ENCODE measurements at places on chromosomes 5 and 9. TPM values are rescaled to one million over a fixed set of nuclear protein-coding genes. Genes with fewer than 3 reads are reported as not detected.

- H3K4me3 ChIP-seq = no peak overlapping the region
- H3K27ac ChIP-seq = no peak overlapping the region
- peaks cover 3% of the 10 kb centered on the region for H3K4me1 ChIP-seq
- no peaks in the 10 kb centered on the region for H3K27me3 ChIP-seq
- no peaks in the 10 kb centered on the region for H3K36me3 ChIP-seq
- no peak for DNase-seq
Measured at GRCh38 chr5:54159893-54160195, 150.5 kb downstream of the ARL15 start.

GRCh38 chr5:90590-91547 is 1.1 kb upstream of the PLEKHG4B start:
- no peak overlapping the region for H3K4me3 ChIP-seq
- no peaks in the 10 kb centered on the region for H3K4me1 ChIP-seq
- H3K27ac ChIP-seq = no peak overlapping the region
- DNase-seq = peak; percentile 90
- H3K36me3 ChIP-seq = no peaks in the 10 kb centered on the region

- no peak for DNase-seq
- no peak overlapping the region for H3K27ac ChIP-seq
- H3K4me1 ChIP-seq = no peaks in the 10 kb centered on the region
- peaks cover 8% of the 10 kb centered on the region for H3K36me3 ChIP-seq
- H3K27me3 ChIP-seq = no peaks in the 10 kb centered on the region
Measured at GRCh38 chr9:137748741-137749140, 128.8 kb upstream of the CACNA1B start.

- H3K27ac ChIP-seq = no peak overlapping the region
- no peaks in the 10 kb centered on the region for H3K36me3 ChIP-seq
- H3K4me3 ChIP-seq = no peak overlapping the region
- H3K27me3 ChIP-seq = no peaks in the 10 kb centered on the region
- DNase-seq = no peak
- H3K4me1 ChIP-seq = peaks cover 19% of the 10 kb centered on the region
Measured at GRCh38 chr5:154267516-154267915, 77.0 kb downstream of the GALNT10 start.

- H3K27me3 ChIP-seq = no peaks in the 10 kb centered on the region
- H3K36me3 ChIP-seq = no peaks in the 10 kb centered on the region
- no peaks in the 10 kb centered on the region for H3K4me1 ChIP-seq
Measured at GRCh38 chr5:131593921-131594320, 41.1 kb downstream of the RAPGEF6 start.

GRCh38 chr5:61182449-61182848 is 20.2 kb upstream of the SMIM15 start:
- no peaks in the 10 kb centered on the region for H3K4me1 ChIP-seq
- H3K4me3 ChIP-seq = no peak overlapping the region
- DNase-seq = no peak
- H3K27ac ChIP-seq = no peak overlapping the region

DNA sequence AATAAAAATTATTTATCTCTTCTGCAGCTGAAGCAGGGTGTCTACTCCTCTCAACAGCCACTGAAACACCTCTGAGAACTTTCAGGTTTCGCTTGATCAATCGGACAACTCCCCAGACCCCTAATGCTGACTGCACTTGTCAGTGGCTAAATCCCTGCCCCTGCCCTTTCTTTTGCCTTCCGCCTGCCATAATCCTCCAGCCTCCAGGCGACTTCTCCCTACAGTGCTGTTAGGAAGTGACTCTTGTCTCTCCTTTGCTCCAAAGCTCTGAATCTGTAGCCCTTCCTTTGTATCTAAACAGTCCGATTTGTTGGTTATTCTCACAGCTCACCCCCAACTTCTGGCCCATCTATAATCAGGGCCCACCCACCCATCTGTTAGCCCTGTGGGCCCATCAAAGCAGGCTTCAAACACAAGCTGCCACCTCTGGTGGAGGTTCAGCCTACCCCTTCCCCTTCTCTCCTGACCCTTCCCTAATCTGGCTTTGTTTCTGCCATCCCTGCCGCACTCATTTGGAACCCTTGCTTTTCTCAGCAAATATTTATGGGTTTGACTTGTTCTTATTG is 53.7 kb upstream of the IFNK start:
- H3K4me1 ChIP-seq = no peaks in the 10 kb centered on the region
- H3K27ac ChIP-seq = no peak overlapping the region
- no peaks in the 10 kb centered on the region for H3K36me3 ChIP-seq
- no peak for DNase-seq
- H3K4me3 ChIP-seq = no peak overlapping the region

DNA sequence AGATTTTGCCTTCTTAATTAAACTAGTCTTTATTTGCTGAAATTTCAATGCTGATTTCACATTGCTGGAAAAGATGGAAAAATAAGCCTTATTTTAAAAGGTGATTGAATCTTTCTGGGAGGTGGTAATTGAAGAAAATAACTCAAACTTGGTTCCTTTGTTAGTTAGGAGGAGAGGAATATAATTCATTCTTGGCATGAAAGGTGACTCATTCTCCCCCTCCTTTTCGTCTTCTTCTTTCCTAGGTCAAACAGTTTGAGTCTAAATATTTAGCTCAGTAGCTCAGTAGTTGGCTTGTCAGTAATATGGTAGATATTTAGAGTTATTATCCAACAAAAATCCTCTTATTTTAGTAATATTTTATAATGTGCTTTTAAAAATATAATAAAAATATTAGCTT is 353.9 kb upstream of the MEF2C start:
- H3K27me3 ChIP-seq = no peaks in the 10 kb centered on the region
- H3K27ac ChIP-seq = no peak overlapping the region
- DNase-seq = no peak
- no peak overlapping the region for H3K4me3 ChIP-seq
- H3K4me1 ChIP-seq = peaks cover 4% of the 10 kb centered on the region
- H3K36me3 ChIP-seq = no peaks in the 10 kb centered on the region

DNA sequence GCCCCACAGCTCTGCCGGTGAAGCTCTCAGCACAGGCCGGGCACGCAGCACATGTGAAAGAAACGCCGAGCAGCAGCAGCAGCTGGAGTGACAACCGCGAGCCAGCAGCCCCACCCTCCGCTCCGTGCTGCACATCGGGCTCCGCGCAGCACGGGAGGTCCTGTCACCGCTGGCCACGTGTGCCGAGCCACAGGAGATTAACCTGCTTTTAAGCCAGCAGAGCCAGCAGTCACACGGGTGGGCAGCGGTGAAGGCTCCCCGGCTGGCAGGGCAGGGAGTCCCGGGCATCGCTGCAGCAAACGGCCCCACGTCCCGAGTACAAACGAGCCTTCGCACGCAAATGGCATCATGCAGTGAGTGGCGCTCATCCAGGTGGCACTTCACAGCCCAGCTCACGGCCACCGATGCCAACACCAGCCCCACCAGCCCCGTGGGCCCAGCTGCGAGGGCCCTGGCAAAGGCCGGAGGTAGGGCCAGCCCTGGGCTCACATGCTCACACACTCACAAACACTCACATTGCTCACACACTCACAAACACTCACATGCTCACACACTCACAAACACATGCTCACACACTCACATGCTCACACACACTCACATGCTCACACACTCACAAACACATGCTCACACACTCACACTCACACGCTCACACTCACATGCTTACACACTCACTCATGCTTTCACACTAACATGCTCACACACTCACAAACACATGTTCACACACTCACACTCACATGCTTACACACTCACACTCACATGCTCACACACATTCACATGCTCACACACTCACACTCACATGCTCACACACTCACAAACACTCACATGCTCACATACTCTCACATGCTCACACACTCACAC is 11.1 kb downstream of the CCDC187 start:
- no peak for DNase-seq
- H3K4me3 ChIP-seq = no peak overlapping the region
- no peaks in the 10 kb centered on the region for H3K27me3 ChIP-seq
- no peak overlapping the region for H3K27ac ChIP-seq
- no peaks in the 10 kb centered on the region for H3K36me3 ChIP-seq
- no peaks in the 10 kb centered on the region for H3K4me1 ChIP-seq

DNA sequence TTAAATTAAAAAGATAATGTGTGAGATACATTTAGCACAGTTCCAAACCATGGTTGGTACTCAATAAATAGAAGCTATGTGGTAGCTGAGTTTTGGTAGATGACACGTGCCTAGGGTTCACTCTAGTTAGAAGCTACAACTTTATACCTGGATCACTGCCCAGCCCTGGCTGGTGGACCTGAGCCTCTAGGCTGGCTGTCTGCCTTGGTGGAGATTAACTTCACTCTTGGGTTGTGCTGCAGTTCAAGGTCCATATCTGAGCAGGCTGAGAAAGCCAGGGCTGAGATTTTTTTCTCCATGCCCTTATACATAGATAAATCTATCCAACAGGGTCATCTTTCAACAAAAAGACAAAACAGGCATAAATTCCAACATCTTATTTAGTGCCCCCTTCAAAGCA is 44.6 kb upstream of the SPDL1 start:
- no peaks in the 10 kb centered on the region for H3K36me3 ChIP-seq
- DNase-seq = no peak
- no peaks in the 10 kb centered on the region for H3K27me3 ChIP-seq
- no peak overlapping the region for H3K27ac ChIP-seq
- no peak overlapping the region for H3K4me3 ChIP-seq
- H3K4me1 ChIP-seq = peaks cover 8% of the 10 kb centered on the region

GRCh38 chr5:64789457-64789856 is 20.7 kb downstream of the CWC27 start:
- DNase-seq = no peak
- peaks cover 18% of the 10 kb centered on the region for H3K4me1 ChIP-seq
- no peaks in the 10 kb centered on the region for H3K36me3 ChIP-seq
- H3K27ac ChIP-seq = peak overlapping the region; percentile 16
- H3K27me3 ChIP-seq = no peaks in the 10 kb centered on the region
- no peak overlapping the region for H3K4me3 ChIP-seq

DNA sequence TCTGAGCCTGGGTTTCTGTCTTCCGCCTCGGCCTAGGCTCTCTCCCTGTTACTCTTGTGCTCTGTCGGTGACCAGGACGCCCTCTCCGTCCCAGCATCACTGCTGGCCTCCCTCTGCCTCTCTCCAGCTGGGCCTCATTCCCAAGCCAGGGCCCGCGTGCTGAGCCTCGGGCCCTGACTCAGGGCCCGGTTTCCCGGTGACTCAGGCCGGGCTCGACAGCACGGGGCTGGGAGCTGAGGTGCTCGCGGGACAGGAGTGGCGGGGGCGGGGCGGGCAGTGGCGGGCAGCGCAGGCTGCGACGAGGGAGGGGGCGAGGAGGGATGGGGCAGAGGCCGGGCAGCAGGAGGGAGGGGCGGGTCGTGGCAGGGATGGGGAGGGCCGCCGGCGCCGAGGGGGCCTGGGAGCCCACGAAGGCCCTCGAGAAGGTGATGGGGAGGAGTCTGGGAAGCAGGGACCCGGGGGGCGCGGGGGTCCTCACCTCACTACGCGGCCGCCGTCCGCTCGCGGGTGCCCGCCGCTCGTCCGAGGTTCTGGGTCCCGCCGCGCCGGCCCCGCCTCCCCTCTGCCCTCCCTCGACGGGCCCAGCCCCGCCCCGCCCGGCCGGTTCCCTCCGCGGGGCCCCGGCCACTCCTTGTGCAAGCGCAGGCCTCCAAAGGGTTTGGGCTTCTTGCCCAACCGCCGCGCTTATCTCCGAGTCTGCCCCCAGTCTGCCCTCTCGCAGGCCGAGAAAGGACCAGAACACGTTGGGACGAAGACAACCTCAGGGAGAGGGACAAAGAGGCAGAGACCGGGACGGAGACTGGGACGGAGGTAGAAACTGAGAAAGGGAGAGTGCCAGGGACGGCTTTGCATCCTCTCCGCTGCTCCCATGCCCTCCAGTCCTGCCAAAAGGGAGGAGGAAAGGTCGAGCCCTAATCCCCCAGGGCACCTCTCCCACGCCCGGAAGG is at the start of gene ARAP3:
Gene ARAP3 (minus strand): TSS at position 536 of the 947 bp plus-strand sequence. CDS start 1,744 bp downstream, outside the sequence.
- DNase-seq = peak; percentile 98
- H3K27me3 ChIP-seq = no peaks in the 10 kb centered on the region
- H3K36me3 ChIP-seq = no peaks in the 10 kb centered on the region
- H3K4me1 ChIP-seq = peaks cover 15% of the 10 kb centered on the region
- H3K4me3 ChIP-seq = peak within 1 kb of the TSS; percentile 55

DNA sequence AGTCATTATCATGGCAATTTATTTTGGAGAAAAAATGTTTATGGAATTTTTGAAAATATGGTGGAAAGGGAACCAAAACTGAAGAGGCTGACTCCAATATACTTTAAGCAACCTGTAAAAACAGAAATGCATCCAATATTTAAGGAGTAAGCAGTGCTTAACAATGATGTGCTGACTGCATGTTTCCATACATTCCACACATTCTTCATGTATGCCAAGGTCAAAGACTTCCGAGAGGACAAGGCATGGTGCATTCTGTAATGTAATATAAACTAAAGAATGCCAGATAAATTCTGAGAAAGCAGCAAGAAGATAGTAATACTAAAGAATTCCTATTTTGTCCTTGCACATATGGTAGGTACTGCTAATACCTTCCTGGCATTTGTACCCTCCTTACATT is 2015.9 kb upstream of the CDH9 start:
- no peaks in the 10 kb centered on the region for H3K27me3 ChIP-seq
- H3K4me1 ChIP-seq = no peaks in the 10 kb centered on the region
- no peaks in the 10 kb centered on the region for H3K36me3 ChIP-seq
- no peak overlapping the region for H3K4me3 ChIP-seq
- no peak for DNase-seq

GRCh38 chr5:1660511-1660910 is 136.8 kb upstream of the LPCAT1 start:
- H3K27me3 ChIP-seq = peaks cover 18% of the 10 kb centered on the region
- H3K4me1 ChIP-seq = no peaks in the 10 kb centered on the region
- no peak overlapping the region for H3K4me3 ChIP-seq
- no peaks in the 10 kb centered on the region for H3K36me3 ChIP-seq
- peak; percentile 62 for DNase-seq

DNA sequence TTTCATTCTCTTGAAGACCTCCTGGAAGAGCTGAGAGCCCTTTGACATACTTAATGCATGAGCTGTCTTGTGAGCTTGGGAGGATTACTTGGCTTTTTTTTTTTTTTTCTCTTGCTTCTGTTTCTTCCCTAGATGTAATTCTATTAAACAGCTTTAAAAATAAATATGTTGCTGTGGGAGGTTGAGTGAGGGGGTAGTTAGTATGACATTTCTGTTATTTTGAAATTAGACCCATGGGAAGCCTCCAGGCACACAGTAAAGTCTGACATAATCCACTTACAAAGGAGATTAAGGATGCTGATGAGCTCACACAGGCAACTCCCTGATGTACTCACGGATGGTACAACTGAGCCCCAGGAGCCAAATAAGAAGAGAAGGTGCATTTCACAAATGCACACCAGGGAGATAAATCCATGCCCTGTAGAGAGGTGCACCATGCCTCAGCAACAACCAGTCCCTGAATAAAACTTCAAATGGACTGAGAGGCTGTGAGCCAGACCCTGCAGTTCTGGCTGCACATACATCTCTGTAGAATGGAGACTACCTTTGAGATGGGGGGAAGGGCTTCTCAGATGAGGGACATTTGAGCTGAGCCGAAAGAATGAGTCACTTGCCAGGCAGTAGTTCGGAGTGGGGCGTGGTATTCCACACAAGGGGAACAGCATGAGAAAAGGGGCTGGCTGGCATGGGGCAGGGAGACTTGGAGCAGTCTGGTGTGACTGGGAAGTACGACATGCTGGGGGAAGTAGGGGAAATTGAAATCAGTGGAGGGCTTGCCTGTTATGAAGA is 68.7 kb downstream of the ACTL7B start:
- H3K27me3 ChIP-seq = peaks cover 7% of the 10 kb centered on the region
- peaks cover 30% of the 10 kb centered on the region for H3K4me1 ChIP-seq
- H3K27ac ChIP-seq = peak overlapping the region; percentile 18

NTNG2 gene
- 13.0 TPM for total RNA-seq

IFNA21 gene
- total RNA-seq = not detected

FBXL7 gene
- total RNA-seq = 14.4 TPM

BSPRY gene
- total RNA-seq = not detected

AFF4 gene
- 79.0 TPM for total RNA-seq

GABRA6 gene
- total RNA-seq = not detected

C5orf46 gene
- total RNA-seq = not detected

Data from osteoblast (primary cell).